ENCODE measurements at places on chromosomes 7 and 10.

- no peak for DNase-seq
Measured at GRCh38 chr7:148633761-148634160, 43.2 kb downstream of the C7orf33 start.

DNA sequence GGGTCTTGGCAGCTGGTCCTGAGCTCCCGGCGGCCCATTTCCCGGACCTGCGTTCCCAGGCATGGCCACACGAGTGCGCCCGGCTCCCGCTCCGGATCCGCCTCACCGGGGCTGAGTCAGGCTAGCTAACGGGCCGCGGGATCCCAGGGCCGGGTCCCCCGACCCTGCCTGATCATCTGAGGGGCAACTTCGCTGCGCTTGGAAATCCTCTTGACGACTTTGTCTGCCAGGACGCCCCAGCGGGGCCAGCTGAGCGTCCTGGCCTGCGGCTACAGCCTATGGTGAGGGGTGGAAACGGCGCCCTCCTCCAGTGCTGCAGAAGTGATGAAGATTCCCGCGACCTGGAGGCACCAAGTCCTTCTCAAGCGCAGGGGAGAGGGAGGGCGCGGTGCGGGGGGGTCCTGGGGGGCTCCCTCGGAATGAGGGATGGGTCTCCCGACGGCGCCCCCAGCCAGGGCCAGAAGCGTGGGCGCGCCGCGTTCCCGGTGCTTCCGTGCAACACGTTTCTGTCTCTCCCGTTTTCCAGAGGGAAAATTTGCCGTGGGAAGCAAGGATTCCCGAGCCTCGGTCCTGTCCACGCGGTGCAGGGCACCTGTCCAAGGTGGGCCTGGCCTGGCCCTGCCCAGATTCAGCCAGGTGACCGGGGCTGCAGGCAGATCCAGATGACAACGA, 212.4 kb downstream of the CCSER2 start:
- no peak for DNase-seq

DNA sequence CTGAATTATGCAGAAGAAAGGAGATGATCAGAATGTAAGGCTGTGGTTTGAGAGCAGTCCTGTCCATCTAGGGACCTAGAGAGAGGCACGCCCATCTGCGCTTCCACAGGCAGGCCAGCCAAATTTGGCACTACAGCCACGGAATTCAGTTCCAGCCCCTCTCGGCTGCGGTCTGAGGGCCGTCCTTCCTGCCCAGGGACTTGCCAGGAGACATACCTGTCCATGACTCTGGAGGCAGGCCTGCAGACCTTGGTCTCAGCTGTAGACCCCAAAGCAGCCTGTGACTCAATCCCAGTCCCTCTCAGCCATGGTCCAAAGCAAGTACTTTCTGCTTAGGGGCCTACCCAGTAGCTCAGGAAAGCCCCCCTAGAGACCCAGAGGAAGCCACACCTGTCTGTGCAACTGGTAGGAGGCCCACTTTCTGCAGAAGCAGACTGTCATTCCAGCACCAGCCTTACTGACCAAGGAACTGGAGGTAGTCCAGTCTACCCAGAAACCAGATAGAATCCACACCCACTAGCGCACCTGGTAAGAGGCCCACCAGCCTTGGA, 720.9 kb downstream of the PARD3 start:
- DNase-seq, result no peak

DNA sequence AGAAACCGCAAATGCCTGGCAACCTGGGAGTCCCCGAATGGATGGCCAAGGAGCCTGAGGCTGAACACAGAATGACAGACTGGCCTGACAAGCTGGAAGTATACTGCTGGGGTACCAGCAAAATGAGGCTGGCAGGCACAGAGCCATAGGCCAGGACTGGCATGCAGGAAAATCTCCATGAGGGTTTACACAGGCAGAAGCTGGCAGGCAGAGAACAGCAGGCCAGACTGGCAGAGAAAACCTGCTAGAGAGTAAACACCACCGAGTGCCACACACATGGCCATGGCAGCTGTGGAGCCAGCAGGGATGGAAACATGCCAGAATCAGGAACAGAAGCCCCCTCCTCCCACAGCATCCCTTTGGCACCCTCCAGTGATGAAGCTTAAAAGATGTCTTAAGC, 63.4 kb downstream of the CRPPA start:
- DNase-seq, result peak; percentile 84

DNA sequence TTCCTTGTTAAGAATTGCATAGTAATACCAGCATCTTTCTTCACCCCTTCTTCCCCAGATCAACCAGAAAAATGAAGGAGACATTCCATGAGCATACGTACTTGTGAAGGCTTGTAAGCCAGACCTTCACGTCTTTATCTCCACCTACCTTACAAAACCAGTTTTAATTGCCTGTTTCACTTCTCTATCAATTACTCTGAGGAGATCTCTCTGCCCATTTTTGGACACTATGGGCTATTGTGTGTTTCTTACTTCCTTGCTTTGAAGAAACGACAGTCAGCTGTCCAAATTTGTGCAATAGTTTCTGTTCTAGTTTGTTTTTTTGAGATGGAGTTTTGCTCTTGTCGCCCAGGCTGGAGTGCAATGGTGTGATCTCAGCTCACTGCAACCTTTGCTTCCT, 349.7 kb upstream of the MBL2 start:
- no peak for DNase-seq

- DNase-seq, result peak; percentile 85
Measured at GRCh38 chr10:78567680-78568455, 500.9 kb upstream of the ZMIZ1 start.

Data from NCI-H2081 (cell line).